NCI-H1417 treated with DMSO at 0.1 percent for 48 hours (cell line): ENCODE measurements at places on chromosomes 5 and 9.

- no peak for DNase-seq
Measured at GRCh38 chr5:61270510-61271165, 61.4 kb upstream of the ZSWIM6 start.

DNA sequence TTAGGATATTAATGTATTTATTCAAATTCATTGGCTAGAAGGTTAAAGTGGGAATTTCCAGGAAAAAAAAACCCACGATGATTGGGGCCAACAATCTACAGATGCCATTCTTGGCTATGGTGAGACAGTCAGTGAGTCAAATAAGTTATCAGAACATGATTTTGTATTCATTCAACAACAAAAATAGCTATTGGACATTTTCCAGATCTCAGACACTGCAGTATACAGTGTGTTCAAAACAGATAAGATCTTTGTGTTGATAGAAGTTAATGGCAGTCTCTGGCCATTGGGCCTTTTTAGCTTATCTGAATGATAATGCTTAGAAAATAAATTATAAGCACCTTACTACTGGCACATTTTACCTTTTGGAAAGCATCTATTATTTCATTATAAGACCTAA, 547.7 kb downstream of the MAT2B start:
- DNase-seq = no peak

- no peak for DNase-seq
Measured at GRCh38 chr9:6715755-6716643, 41.8 kb upstream of the KDM4C start.

DNA sequence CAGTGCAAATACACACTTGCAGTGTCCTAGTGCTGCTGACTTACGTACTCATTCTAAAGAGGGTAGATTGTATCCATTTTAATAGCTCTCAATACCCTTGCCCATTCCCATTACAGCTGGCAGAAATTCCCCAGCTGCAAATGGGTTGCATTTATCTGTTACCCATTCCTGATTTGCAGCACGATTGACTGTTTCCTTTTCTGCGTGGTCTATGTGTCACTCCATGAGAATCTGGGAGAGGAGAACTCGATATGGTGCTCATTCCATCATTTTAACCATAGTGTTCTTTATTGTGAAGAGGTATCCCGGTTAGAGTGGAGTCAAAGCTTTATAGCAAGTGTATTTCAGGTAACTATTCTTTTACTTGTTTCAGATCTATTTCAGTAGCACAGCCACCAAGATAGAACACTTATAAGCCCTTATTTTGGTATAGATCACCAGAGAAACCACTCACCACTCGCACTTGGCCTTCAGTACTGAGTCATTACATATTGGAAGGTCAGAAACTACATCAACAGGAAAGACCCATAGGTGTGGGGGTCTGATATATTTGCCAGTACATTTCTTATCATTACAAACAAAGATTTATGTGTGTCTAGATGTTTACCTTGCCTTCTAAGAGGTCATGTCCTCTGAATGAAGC, 139.5 kb downstream of the MUSK start:
- DNase-seq = no peak

DNA sequence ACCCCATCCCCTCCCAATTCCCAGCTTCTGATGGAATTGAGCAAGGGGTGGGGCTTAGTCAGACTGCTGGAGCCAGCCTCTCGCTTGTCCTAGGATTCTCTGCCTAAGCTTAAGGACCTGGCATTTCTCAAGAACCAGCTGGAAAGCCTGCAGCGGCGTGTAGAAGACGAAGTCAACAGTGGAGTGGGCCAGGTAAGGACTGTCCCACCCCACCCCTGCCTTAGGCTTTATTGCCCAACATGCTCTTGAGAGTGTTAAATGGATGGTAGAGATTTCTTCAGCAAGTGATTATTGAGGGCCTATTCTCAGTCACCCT, 1.1 kb downstream of the SLC35A4 start:
- DNase-seq = no peak

GRCh38 chr5:78819166-78819565, 165.9 kb downstream of the ARSB start:
- DNase-seq = no peak

DNA sequence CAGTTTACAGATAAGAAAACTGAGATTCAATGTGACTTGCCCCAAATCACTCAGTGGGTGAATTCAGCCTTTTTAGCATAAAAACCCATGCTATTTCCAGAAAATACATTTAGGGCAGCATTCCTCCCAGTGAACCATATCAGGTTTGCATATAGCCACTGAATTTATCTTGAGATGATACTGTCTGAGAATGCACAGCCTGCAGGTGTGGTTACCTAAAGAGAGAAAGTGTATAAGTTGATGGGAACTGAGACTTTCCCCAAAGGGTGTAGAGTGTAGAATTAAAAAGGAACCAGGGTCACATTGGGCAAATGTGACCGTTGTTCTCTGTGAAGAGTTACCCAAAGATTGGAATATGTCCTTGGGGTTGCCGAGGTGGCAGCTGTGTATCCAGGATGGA, 100.0 kb upstream of the PIK3R1 start:
- DNase-seq = no peak

- DNase-seq = no peak
Measured at GRCh38 chr5:149040421-149040820, 22.4 kb downstream of the SH3TC2 start.

GRCh38 chr5:123598028-123598689, 86.2 kb downstream of the CSNK1G3 start:
- no peak for DNase-seq

- no peak for DNase-seq
Measured at GRCh38 chr9:92097997-92098482, 17.2 kb downstream of the SPTLC1 start.

DNA sequence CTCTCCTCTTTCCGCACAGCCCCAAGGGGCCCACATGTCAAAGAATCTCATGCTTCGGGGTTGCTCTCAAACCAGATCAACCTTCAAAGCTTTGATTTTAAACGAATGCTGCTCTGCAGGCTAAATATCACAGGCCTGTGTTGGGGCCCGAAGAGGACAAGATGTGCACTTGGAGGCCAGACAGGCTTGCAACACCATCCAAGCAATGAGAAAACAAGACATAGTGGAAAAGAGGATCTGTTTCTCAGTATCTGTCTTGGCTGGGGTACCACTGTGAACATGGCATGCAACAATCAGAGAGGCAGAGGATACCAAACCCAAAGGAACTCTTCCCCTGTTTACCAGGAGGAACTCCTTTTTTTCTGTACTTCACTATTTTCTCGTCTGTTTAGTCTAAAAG, 321.8 kb downstream of the SLIT3 start:
- DNase-seq = no peak

DNA sequence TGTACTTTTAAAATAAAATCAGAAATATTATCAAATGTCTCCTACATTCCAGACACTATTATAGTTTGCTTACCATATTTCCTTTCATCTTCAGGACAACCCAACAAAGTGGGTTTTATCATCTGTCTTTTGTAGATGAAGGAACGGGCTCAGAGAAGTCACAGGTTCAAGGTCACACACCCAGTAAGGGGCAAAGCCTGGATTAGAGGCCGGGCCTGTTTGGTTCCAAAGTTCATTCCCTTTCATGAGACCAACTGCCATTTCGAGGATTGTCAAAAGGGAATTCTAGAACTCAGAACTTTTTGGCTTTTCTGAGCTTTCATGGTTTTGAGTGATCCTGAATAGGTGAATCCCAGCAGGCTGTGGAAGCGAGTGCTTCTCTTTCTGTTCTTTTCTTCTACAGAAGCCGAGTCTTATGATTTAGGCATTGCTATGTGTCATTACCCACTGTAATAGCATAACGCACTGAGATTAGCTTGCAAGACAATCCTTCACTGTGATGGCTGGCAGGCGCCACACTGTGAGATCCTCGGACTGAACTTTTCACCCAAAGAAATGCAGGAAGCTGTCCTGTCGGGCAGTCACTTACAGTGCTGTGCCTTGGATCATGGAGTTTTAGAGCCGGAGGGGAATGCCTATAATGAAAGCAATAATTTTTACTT, 43.8 kb upstream of the ANKH start:
- no peak for DNase-seq

DNA sequence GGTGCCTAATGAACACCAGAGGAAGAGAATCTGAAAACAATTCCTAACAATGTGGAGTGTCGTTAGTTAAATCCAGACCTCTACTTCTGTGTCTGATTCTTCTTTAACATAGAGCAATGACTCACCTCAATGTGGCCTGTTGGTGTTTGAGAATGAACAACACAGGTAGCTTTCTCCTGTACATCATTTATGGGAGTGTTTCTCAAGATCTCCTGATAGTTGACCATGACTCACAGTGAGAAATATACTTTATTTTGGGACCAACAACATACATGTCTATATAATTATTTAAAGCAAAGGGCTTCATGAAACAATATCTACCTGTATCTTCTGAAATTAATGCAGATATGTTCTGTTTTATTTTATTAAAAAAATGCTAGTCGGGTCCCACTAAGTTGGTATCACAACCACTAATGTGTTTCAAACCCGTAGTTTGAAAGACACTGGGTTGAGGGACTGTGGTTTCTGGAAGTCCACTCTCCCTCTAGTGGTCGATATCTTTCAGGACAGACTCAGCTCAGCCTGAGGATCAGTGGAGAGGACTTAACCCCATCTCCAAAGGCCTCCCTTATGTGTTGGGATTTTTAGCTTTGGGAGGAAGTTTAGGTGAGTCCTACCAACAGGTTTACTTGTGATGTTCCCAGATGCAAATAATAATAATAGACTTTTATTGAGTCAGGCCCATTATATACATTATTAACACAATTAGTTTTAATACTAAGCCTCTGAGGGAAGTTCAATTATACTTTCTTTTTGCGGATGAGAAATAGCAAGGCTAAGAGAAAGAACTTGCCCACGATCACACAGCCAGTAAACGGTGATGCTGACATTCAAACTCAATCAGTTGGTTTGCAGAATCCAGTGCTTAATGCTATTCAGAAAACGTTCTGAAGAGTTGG, 70.0 kb upstream of the KLF9 start:
- no peak for DNase-seq

DNA sequence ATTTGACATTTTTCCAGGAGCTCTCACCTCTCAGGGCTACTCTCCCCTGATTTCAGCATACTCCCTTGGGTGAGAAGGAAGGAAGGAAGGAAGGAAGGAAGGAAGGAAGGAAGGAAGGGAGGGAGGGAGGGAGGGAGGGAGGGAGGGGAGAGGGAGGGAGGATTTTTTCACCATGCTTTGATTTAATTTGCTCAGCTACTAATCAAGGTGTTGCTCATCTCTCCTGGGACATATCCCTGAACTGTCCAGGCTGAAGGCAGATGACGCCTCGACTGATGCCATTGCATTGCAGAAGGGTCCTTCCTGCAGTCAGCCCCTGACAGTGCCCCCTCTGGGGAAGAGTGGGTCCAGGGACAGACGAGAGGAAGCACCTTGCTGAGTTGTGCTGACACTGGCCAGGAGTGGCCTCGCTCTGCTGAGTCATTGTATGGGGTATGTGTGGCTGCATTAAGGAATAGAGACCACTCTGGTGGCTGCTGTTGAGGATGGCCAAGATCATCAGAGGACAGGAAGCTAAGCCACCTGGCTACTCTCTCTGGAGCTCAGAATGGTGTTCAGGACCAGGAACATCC, 43.6 kb upstream of the CRB2 start:
- DNase-seq = no peak

DNA sequence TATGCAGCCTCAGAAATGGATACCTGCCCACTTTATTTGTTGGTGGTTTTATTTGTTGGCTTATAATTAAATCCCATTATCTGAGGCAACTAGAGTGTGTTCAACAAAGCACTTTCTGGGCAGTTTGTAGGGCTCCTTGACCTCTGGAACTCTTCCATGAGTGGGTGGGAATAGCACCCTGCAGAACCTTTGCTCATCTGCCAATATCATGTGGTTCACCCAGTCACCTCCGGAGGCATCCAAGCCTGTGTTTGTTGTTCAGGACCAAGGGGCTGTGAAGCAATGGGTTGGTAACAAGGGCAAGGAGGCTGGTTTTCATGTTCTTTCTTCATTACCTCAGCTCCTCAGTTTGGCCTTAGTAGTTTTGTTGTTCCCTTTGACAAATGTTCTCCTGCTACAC, 314.0 kb downstream of the NDUFS4 start:
- no peak for DNase-seq

- DNase-seq = no peak
Measured at GRCh38 chr5:54309276-54309675, 1.1 kb downstream of the ARL15 start.

DNA sequence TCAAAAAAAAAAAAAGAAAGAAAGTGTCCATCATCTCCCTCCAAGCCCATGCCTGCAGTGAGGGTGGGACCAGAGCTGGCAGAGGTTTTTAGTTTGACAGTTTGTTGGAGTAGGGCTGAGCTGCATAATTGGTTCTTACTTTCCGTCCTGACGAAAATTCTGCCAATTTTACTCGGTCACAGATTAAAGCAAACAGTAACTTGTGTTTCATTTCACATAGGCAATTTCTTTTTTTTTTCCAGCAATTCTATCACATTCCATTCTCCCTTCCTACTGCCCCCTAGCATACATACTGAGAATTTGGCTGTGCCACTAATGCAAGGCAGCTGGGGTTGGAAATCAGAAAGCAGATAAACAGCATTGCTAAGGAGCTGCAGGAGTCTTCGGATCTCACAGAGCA, 132.4 kb downstream of the FRMD3 start:
- no peak for DNase-seq

GRCh38 chr5:149443210-149443609, 64.1 kb upstream of the IL17B start:
- DNase-seq = no peak

DNA sequence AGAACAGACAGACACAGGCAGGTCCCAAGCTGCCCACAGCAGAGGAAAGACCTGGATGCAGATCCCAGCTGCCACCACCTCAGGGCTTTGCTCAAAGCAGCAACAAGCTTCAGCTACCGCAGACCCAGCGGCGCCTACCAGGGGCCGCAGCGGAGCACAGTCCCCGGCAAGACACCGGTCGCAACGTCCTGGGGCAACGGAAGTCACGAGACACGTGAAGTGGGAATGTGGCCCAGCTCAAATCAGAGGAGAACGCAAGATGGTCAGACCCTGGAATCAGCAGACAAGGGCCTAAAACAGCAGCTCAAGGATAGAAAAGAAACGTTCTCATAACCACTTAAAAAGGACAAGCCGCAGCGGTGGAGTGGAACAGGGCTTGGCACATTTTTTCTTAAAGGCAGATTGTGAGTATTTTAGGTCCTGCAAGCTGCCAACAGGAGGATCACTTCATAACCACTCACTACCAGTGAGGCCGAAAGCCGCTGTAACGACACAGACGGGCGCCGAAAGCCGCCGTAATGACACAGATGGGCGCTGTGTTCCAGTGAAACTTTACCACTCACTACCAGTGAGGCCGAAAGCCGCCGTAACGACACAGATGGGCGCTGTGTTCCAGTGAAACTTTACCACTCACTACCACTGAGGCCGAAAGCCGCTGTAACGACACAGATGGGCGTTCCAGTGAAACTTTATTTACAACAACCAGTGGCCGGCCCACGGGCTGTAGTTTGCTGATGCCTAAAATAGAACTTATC, 21.7 kb downstream of the SLC9A3 start:
- no peak for DNase-seq

- no peak for DNase-seq
Measured at GRCh38 chr9:125495172-125496119, 211.6 kb downstream of the MAPKAP1 start.

- no peak for DNase-seq
Measured at GRCh38 chr5:160071516-160071915, 47.7 kb downstream of the PWWP2A start.

- no peak for DNase-seq
Measured at GRCh38 chr5:104265531-104266140, 703.0 kb upstream of the NUDT12 start.

- no peak for DNase-seq
Measured at GRCh38 chr9:22383718-22384117, 62.9 kb upstream of the DMRTA1 start.

- DNase-seq = no peak
Measured at GRCh38 chr9:133046196-133046899, 15.4 kb upstream of the CEL start.
